ENCODE measurements at places on chromosomes 1 and 21. TPM values are rescaled to one million over a fixed set of nuclear protein-coding genes. Genes with fewer than 3 reads are reported as not detected.

Gene SNX7
- total RNA-seq = 21.1 TPM

Gene ADGRL4
- 21.2 TPM for total RNA-seq

Gene DMRTA2
- total RNA-seq = not detected

Gene TMEM125
- total RNA-seq = not detected

DNA sequence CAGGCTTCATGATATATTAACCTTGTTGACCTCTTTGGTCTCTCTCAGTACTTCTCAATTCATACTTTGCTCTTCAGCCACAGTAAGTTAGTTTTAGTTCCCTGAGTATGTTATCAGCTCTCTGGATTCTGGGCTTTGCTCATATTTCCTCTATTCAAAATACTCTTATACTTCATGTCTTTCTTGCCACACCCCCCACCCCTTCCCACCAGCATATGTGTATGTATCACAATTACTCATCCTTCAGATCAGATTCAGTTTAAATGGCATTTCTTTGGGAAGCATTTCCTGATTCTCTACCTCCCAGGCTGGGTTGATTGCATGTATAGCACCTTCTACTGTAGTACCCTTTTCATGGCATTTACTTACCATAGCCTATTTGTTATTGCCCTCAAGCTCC is 28.3 kb downstream of the SLC30A7 start:
- DNase-seq = no peak

DNA sequence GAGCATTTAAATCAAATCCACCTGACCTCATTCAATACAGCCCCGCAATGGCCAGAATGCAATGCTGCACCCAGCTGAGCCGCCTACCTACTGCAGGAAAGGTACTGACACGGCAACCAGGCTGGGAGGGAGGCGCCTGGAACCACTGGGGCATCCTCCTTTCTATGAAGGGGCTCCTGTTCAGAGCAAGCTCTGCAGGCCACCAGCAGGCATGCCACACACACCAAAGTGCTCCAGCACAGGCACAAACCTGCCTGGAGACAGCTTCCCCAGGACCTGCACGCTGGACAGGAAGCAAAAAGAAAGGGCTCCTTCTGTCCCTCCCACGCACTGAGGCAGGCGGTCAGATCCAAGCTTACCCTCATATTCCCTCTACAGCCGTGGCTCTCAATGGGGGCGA is 21.2 kb downstream of the CTNNBIP1 start:
- DNase-seq = no peak

DNA sequence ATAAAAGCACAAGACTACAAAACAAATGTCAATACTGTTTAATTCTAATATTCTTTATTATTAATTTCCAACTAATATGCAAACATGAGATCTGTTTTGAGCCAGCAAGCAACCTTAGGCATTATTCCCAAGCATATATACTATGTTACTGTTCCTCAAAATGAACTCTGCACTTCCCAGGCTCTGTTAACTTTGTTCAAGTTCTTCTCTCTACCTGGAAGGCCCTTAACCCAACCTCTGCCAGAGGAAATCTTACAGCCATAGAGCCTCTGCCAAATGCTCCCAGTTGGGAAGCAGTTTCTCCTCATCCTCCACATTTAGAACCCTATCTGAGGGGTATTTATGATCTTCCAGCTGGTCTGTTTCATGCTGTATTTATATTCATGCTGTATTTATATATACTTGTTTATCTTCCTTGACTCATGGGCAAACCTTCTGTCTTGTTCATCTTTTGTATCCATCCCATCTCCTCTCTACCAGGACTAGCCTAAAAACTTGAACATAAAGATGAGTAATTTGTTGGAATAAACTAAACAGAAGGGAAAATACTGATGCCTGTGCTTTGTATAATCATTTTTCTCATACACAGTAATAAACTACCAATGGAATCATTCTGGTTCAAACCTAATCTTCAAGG is 5.3 kb downstream of the IVNS1ABP start:
- no peak for DNase-seq

GRCh38 chr1:39722495-39722894 is 16.2 kb upstream of the PPIE start:
- no peak for DNase-seq

- DNase-seq = no peak
These were observed 478 bp downstream of the RIT1 start for GRCh38 chr1:155910621-155911121.

GRCh38 chr1:222618880-222619596 is 1.1 kb downstream of the MIA3 start:
- peak; percentile 42 for DNase-seq

GRCh38 chr1:236425031-236425663 is 31.1 kb downstream of the EDARADD start:
- no peak for DNase-seq

DNA sequence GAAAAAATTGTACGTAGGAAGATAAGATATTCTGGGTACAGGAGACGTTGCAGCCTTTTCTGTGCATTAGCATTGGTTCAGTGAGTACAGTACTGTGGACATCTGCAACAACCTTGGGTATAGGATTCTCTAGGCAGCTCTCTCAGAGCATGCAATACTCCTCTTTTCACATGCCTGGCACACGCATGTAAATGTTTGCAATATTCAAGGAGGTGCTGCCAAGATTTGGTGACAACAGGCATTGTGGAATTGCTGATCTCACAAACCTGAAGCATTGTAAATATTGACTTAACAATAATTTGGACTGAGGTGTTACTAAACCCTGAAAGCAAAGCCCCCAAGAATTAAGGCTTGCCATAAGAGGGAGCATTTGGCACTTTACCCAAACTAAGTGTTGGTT is 126.8 kb downstream of the GRIK1 start:
- no peak for DNase-seq

- peak; percentile 68 for DNase-seq
These were observed 20.0 kb upstream of the CPT2 start for GRCh38 chr1:53176452-53177208.

- DNase-seq = peak; percentile 72
These were observed 972 bp downstream of the CFAP410 start for GRCh38 chr21:44337941-44338895.

- DNase-seq = no peak
These were observed 286.5 kb downstream of the NFIA start for GRCh38 chr1:61368876-61369275.

DNA sequence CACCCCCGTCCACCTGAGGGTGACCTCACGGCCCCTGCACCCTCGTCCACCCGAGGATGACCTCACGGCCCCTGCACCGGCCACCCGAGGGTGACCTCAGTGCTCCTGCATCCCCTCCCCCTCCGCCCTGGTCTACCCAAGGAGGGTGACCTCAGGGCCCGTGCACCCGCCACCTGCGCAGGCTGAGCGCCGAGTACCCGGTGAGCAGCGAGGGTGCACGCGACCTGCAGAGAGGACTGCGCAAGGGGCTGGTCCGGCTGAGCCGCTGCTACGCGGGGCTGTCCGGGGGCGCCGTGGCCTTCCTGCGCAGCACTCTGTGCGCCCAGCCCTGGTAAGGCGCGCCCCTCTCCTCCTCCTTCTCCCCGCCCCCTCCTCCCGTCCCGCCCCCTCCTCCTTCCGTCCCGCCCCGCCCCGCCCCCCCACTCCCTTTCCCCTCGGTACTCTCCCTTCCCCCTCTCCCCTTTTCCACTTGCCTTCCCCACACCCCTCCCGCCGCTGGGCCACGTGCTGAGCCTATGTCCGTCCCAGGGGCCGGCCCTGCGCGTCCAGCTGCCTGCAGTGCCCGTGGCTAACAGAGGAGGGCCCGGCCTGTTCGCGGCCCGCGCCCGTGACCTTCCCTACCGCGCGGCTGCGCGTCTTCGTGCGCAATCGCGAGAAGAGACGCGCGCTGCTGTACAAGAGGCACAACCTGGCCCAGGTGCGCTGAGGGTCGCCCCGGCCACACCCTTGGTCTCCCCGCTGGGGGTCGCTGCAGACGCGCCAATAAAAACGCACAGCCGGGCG is 28.4 kb downstream of the TRIM11 start:
- peak; percentile 87 for DNase-seq

GRCh38 chr1:66156144-66156543 is 363.4 kb downstream of the PDE4B start:
- DNase-seq = no peak

GRCh38 chr1:33244143-33244808 is 12.0 kb upstream of the ZNF362 start:
- no peak for DNase-seq

DNA sequence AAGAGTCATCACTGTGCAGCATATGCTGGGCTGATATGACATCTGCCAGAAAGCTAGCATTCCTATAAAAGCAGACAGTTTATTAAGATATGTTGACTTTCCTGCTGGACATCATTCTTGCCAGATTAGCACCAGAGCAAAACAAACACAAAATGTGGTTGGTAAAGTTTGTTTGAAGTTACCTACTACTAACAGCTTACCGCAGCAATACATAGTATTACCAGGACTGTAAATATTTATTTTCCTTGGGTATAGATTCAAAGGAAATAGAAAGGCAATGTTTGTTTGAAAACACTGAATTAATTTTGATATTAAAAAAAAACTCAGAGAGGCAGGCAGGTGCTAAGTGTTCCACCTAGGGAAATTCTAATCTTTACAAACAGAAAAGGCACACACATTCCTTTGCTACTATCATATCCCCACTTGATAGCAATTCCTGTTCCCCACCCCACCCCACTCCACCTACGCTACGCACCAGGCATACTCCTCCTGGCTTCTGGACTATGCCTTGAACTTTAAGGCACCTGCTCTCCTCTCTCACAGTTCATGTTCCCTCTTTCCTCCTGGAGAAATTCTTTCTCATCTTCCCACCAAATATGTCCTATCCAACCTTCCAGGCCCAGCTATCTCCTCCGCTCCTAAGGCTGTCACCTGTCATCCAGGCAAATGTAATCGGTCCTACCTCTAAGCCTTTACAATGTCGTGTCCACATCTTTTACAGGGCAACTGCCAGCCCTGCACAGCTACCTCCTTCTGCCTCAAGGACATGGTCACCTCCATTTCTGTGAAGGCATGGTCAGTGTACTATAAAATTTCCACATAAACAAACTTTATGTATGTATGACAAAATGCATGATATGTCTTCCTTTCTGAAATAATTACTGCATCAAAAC is 34.7 kb downstream of the PTPN14 start:
- DNase-seq = no peak

GRCh38 chr1:1954831-1955441 is 35.9 kb upstream of the TMEM52 start:
- DNase-seq = no peak

GRCh38 chr1:56256153-56257000 is 323.0 kb downstream of the PLPP3 start:
- no peak for DNase-seq

DNA sequence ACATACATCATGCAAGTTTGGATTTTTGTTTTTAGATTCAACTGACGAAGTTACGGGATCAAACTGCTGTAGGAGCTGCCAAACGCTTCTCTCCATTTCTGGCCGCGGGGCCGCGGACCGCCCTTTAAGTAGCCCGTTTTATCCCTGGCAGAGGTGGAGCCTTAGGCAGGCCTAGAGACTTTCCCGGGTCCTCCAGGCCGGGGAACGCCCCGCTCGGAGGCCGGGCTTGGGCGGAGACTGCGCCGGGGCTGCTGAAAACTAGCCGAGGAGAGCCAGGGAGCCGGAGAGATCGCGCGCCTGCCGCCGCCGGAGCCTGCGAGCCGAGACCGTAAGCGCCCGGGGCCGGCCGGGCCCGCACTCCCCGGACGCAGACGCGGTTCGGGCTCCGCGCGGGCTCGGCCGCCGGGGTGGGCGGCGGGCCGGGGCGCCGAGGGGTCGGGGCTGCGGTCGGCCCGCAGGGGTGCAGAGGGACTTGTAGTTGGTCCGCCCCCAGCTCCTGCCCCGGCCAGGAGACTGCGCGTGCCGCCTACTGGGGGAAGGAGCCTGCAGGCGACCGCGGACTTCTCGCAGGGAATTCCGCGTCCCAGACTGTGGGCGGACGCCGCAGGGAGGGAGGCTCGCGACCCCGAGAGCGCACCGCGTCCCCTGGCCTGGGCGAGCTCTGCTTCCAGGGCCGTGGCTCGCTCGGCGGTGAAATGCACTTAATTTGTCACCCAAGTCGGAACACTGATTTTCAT is at the start of gene EPHX1:
TSS of gene EPHX1 (plus strand) at position 283 of the 737 bp plus-strand sequence. CDS start 18,606 bp downstream, outside the sequence.
- peak; percentile 96 for DNase-seq

DNA sequence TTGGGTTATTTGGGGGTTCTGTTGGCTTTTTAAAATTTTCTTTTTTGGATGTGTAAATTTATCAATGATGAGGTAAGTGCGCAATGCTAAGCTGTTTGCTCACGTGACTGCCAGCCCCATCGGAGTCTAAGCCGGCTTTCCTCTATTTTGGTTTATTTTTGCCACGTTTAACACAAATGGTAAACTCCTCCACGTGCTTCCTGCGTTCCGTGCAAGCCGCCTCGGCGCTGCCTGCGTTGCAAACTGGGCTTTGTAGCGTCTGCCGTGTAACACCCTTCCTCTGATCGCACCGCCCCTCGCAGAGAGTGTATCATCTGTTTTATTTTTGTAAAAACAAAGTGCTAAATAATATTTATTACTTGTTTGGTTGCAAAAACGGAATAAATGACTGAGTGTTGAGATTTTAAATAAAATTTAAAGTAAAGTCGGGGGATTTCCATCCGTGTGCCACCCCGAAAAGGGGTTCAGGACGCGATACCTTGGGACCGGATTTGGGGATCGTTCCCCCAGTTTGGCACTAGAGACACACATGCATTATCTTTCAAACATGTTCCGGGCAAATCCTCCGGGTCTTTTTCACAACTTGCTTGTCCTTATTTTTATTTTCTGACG is 3.1 kb downstream of the OLIG2 start:
- peak; percentile 41 for DNase-seq

DNA sequence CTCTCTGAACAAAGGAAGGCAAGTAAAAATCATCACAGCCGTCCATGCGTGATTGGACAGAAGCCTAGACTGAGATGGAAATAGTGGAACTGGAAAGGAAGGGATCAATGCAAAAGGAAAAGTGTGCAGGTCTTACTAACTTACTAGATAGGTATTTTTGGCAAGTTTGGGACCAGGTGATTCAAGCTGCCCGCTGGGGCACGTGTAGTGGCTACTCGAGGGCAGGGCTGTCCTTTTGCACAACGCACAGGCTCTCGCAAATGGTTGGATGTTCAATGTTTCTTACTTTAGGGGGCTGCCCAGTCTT is 566 bp upstream of the ALG6 start:
- DNase-seq = no peak

DNA sequence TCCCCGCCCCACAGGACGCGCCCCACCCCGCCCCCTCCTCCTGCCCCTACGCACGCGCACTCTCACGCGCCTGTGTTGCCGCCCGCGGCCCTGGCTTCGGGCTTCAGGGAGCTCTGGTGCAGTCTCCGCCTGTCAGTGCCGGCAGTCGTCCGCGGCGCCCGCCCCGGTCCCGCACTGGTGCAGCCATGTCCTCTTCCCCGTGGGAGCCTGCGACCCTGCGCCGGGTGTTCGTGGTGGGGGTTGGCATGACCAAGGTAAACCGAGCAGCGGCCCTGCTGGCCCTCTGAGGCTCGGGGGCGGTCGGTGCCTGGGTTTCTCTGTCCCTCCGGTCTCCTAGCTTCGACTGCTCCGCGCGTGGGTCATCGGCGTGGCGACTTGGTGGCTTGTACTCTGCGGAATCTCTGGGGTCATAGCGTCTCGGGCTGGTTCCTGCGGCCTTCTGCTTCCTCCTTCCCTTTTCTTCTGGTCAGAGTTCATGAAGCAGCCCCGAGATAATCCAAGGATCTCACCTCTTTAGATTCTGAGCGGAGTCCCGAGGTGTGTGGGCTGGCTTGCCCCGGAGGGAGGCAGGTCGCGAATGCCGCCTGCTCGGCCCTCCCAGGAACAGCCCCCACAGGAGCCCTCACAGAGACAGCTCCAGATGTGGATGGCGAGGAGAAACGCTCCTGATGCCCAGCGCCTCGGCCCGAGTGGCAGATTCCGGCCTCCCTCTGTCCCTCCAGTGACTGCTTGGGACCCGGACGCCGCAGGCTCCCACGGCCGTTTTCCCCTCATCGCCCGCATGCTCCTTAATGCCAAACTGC is at the start of gene SCP2:
TSS of gene SCP2 (plus strand) at position 65 of the 803 bp plus-strand sequence. CDS start at position 186, 121 bp downstream.
- DNase-seq = peak; percentile 92

GRCh38 chr1:34906756-34907155 is 22.7 kb downstream of the DLGAP3 start:
- DNase-seq = no peak
